ENCODE measurements at places on chromosomes 7 and 10.

GRCh38 chr7:99106821-99107241 is 37.1 kb downstream of the SMURF1 start:
- DNase-seq = no peak

DNA sequence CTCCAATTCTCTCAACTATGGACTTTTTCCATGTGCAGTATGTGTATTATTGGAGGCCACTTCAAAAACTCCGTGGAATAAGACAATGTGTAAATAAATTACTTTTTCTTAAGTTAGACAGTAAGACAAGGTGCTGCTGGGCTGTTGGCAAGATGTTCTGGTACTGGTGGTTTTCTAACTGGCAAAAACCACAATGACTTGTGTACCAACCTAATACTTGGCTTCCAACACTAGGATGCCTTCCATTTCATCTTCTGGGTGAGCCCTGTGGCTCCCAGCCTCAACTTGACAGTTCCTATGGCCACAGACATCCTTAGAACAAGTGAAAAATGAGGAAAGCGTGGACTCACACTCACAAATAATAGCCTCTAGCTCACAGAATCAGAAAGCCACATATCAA is 77.0 kb downstream of the OSBPL3 start:
- DNase-seq = no peak

- DNase-seq = no peak
Measured at GRCh38 chr7:35820858-35821257, 20.0 kb downstream of the SEPTIN7 start.

GRCh38 chr7:21543528-21544302 is 876 bp downstream of the DNAH11 start:
- no peak for DNase-seq

GRCh38 chr7:49014870-49015269 is 90.5 kb downstream of the CDC14C start:
- DNase-seq = no peak

- DNase-seq = no peak
Measured at GRCh38 chr7:26011039-26011696, 140.8 kb upstream of the NFE2L3 start.

DNA sequence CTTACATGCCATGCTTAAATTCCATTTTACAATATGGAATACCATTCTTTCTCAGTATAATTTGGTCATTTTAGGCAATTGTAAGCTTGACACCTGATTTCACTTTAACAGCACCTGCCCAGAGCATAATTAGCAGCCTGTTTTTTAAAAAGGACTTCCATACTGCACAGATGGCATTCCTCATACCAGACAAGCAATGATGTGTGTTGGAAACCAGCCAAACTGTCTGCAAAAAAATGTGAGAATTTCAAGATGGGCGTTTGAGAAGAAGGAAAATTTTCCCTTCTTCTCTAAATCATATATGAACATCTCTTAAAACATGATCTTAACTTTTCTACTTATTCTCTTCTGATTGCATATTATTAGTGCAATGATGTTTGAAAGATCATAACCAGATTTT is 40.4 kb upstream of the AGMO start:
- DNase-seq = no peak

GRCh38 chr7:154685564-154685901 is 317.4 kb downstream of the PAXIP1 start:
- DNase-seq = no peak

- DNase-seq = no peak
Measured at GRCh38 chr7:128259131-128260061, 18.3 kb downstream of the LEP start.

GRCh38 chr10:11719496-11720259 is 22.5 kb upstream of the ECHDC3 start:
- no peak for DNase-seq

DNA sequence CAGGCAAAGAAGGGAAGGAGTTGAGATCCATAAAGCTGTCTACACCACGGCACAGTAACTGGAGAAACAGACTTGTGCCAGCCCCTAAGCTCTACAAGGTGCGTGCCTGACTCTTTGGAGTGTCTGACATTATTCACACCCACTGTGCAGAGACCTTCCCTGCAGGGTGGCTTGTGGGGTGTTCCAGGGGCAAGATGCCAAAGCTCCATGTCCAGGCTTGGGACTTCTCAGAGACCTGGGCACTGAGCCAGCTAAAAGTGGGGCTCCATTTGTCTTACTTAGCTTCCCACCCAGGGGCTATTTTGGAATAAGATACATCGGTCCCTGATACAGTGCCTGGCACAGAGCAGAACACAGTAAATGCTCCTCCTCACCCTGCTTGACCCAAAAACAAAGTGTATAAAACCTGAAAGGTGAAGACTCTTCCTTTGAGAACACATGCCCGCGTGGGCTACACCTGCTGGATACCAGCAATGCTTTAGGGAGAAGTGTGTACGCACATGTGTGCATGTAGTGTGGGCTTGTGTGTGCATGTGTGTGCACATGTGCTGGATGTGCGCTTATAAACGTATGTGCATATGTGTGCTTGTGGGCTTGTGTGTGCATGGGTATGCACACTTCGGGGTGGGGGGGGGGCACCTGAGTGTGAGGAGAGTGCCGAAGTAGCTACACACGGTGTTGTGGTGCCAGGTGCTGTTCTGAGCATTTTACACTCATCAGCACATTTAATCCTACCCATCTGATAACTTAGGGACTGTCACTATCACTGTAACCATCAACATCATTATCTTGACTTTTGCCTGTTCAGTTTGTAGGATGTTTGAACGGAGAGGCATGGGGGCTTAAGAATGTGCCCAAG is 143.0 kb downstream of the ARHGAP22 start:
- no peak for DNase-seq

- DNase-seq = no peak
Measured at GRCh38 chr10:98519841-98520240, 73.1 kb upstream of the HPS1 start.

DNA sequence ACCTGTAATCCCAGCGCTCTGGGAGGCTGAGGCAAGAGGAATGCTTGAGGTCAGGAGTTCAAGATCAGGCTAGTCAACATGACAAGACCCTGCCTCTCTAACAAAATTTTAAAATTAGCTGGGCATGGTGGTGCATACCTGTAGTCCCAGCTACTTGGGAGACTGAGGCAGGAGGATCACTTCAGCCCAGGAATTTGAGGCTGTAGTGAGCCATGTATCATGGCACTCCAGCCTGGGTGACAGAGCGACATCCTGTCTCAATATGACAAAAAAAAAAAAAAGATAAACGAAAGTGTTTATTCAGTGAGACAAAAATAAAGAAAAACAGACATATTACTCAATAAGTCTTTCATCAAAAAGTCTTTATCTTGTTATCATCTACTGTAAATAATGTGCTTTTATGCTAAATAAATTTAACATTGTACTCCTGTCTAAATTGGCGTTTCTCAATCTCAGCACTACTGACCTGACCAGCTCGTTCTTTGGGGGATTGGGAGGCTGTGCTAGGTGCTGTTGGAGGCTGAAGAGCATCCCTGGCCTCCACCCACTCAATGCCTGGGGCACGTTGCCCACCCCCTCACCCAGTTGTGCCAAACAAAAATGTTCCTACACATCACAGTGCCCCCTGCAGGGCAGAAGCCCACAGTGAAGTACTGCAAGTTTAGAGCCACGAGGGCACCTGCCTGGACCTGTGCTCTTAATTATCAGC is 57.7 kb downstream of the NCAPG2 start:
- no peak for DNase-seq

- DNase-seq = no peak
Measured at GRCh38 chr7:41107938-41108448, 594.9 kb downstream of the INHBA start.

DNA sequence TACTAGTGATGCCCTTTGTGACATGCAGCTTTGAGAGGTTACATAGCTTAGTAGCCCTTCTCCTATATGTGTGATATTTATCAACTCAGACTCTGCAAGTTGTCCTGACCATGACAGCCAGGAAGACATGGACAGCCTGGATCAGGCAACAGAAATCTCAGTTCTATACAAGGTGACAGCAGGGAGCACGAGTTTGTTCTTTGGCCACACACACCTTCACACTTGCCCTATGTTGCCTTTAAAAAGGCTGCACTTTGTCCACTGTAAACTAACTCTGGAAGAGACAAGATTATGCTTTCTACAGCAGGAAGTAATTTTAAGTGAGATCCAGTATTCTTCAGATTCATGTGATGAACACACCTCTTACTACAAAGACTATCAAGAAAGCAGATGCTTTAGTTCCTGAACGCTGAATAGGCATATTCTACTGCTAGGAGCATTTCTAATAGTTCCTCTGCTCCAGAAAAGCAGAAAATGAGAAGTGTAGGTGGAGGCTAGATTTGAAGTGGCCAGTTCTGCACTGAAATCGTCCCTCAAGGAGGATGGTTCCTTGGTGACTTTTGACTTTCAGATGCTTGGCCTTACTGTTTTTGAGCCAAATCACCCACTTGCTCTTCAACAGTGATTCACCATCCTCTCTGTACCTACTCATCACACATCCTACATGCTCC is 239.2 kb downstream of the COBL start:
- no peak for DNase-seq

GRCh38 chr7:50274361-50274760 is 30.2 kb upstream of the IKZF1 start:
- DNase-seq = no peak

GRCh38 chr10:128631801-128632241 is 505.6 kb upstream of the MKI67 start:
- DNase-seq = no peak

- no peak for DNase-seq
Measured at GRCh38 chr7:151454932-151455530, 15.1 kb upstream of the CRYGN start.

GRCh38 chr7:37076668-37077067 is 352.4 kb upstream of the AOAH start:
- DNase-seq = no peak

DNA sequence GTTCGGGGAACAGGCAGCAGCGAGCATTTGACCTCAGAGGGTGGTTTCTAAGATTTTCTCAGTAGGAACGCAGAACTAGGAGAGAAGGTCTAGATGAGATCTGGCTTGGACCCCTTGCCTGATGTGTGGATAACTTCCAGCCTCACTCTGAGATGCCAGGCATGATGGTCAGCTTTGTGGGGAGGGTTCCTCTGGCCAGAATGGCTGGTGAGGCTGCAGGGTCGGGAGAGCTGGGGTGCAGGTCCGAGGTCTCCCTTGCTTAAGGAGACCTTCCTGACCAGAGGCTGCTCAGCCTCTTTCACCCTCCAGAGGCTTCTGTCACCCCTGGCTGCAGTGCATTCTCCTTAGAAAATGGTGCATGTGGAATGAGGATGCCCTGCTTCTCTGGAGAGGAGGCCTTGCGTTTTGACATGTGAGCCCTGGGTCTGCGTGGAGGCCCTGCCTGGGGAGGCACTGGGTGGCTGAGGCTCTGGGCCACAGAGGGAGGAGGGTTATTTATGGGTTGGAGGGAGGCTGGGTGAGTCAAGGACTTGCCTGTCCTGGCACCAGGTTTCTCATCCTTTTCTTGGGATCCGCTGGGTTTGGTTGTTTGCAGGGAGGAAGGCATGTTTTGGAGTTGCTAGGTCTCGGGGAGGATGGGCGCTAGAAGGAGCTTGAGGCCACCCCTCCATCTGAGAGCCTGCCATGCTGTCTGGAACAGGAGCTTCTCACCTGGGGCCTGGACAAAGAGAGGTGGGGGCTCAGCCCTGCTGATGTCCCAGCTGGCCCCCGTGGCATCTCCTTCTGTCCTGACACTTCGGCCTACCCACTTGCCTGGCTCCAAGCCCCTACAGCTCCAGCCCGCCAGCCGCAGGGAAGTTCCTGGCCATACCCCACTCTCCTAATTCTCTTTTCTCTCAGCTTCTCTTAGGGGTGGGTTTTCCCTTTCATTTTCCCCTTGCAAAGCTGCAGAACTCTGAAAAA is 3.9 kb downstream of the FAM241B start:
- DNase-seq = no peak

- DNase-seq = no peak
Measured at GRCh38 chr7:132815130-132815529, 238.9 kb upstream of the PLXNA4 start.

GRCh38 chr7:100894860-100895700 is 608 bp downstream of the ACHE start:
- peak; percentile 50 for DNase-seq

GRCh38 chr10:10141782-10142382 is 875.8 kb upstream of the CELF2 start:
- no peak for DNase-seq

- DNase-seq = no peak
Measured at GRCh38 chr10:22489975-22490374, 144.7 kb downstream of the SPAG6 start.

DNA sequence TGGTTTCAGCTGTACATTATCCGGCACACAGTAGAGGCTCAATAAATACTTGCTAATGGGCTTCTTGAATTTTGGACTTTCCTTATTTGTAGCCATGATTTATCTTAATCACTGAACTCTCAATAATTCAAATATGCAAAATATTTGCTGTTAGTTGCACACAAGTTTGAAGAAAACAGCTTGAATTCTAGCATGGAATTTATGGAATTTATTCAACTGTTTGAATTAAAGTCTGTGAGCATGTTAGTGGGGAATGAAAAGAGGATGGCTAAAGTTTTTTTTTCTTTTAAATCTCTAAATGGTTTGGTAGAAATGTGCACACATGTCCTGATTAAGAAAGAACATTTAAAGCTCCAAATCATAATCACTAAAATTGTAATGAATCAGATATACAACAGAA is 42.5 kb downstream of the SIRT1 start:
- no peak for DNase-seq

- no peak for DNase-seq
Measured at GRCh38 chr7:99324559-99324958, 1.1 kb upstream of the ARPC1A start.

GRCh38 chr10:119826771-119827170 is 45.9 kb downstream of the MCMBP start:
- no peak for DNase-seq

DNA sequence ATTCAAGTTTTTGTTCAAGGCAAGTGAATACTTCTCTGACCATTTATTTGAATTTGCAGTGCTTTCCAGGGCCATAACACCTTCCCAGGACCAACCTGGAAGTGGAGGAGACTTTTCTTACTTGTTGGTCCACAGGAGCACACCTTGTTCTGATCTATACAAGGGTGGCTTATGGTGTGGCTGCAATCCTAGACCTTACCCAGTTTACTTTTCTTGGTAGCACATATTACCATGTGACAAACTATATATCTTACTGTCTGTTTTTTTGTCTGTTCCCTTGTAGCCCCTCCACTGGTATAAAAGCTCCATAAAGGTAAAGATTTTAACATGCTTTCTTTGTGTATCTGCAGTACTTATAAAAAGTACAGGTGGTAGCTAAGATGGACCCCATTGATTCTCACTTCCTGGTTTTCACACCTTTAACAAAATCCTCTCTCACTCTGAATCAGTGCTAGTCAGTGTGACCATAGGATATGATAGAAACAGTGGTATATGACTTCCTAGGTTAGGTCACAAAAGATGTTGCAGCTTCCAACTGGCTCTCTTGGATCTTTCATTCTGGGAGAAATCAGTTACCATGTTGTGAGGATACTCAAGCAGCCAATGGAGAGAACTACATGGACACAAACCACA is 5.6 kb upstream of the ASB4 start:
- no peak for DNase-seq

DNA sequence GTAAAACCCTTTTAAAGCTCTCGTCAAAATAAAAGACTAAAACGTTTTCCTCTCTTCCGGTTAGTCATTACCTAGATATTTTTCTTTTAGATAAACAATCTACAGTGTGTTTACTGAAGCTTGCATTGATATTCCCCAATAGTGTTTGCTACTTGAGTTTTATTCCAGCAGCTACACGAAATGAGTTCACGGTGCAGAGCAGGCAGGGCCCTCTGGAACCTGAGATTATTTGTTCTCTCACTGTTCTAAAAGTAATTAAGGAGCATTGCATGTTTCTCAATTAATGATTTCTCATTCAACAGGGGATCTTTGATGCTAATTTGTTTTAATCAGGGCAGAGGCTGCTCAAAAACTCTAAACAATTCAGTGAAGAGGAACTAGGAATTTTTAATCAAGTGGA is 319.7 kb downstream of the GFRA1 start:
- DNase-seq = no peak

Measured in effector CD4-positive, alpha-beta T cell (primary cell).